T-helper 17 cell (primary cell): ENCODE measurements at places on chromosomes 2 and 18.

GRCh38 chr2:100810603-100811145 lies 9.3 kb upstream of the NPAS2 start:
- no peak for DNase-seq

- no peak for DNase-seq
These were observed 29.1 kb downstream of the GLS start for GRCh38 chr2:190909680-190910079.

- no peak for DNase-seq
These were observed 84.1 kb downstream of the TSN start for GRCh38 chr2:121839584-121839983.

DNA sequence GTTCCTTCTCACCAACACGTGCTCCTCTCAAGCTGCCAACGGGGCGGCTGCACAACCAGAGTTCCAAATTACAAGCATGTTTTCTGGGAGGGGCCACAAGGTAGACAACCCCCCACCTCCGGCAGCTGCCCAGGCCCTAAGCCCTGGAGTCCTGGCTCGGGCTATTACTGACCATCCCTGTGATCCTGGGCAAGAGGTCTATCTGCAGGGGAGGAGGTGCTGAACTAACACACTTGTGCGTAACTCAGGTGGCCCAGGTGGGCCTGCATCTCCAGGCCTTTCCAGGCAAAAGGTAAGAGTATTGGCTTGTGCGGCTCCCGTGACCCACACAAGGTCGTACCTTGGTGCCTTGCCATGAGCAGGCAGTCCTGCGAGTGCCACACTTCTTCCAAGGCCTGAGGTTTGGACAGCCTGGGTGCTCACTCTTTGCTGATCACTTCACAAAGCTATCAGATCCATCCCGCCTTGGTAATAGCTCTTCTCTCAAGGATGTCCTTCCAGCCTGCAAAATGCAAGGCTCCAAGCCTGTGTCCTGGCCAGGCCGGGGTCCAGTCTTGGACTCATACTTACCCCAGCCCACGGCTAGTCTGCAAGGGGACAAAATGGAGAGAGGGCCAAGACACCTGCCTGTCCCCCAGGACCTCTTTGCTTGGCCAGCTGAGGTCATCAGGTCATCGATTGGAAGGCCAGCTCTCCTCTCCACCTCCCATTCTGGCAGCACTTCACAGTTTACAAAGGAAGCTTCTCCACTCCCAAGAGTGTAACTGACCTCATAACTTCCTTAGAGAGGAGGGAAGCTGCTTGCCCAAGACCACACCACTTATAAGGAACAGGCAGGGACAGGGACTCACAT lies 33.9 kb downstream of the ADRA2B start:
- DNase-seq, result no peak

DNA sequence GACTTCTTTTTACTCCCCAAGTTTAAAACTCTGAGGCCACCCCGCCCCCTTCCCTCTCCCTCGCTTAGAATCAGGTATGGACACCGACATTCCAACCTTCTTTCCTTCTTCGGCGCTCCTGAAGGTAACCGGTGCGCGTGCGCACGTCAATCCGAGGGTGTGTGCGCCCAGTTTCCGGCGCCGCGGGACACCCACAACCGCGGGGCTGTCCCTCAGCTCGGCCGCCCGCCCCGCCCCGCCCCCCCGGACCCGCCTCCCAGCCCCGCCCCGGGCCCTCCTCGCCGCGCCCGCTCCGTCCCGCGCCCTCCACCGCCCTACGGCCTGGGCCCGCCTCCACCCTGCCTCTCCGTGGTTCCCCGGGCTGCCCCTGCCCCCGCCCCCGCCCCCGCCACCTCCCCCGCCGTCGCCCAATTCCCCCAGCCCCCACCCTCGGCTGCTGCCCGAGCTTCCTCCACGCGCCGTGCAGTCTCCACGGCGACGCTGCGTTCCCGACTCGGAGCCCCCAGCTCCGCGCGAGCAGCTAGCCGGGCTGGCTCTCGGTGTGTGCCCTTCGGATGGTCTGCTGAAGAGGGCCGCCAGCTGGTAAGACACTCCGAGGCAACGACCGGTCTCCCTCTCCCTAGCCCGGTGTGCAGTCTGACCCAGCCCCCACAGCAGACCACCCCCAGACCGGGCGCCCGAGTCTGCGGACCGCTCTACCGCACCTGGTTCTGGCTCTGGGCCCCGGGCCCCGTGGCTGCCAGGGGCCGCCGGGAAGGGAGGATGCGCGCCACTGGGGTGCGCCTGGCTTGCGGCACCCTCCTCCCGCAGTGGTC lies 635 bp downstream of the ERICH2 start:
- peak; percentile 63 for DNase-seq

DNA sequence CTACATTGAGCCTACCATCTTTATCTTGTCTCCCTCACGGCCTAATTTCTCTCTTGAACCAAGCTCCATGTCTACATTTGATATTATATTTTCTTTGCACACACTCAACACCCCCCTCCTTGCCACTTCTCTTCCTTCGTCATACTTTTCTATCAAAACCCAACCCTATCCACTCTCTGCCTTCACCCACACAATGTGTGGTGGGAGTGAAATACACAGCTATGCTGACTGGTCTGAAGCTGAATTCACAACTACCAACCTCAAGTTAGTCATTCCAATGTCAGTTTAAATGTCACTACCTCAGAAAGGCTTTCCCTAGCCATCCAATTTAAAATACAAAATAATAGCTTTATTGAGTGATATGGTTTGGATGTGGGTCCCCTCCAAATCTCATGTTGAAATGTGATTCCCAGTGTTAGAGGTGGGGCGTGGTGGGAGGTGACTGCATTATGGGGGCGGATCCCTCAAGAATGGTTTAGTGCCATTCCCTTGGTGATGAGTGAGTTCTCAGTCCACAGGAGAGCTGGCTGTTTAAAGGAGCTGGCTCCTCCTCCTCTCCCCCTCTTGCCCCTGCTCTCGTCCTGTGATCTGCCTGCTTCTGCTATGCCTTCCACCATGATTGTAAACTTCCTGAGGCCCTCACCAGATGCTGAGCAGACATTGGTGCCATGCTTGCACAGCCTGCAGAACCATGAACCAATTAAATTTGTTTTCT lies 112.1 kb downstream of the DTNB start:
- DNase-seq, result no peak

DNA sequence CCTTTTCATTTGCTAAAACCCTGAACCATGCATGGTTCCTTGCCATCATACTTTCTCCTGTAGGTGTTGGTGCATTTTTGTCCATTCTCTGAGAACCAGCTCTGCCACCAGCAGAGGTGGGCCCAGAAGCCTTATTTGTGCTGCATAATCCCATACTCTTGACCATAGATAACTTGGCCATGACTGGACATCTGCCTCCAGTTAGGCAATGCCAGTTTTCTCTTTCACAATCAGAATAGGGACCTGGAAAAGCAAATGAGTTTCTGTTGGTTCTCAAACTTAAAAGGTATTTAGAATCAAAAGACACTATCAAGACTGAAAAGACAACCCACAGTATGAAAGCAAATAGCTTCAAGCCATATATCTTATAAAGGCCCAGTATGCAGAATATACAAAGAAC lies 167.3 kb downstream of the MAIP1 start:
- no peak for DNase-seq

DNA sequence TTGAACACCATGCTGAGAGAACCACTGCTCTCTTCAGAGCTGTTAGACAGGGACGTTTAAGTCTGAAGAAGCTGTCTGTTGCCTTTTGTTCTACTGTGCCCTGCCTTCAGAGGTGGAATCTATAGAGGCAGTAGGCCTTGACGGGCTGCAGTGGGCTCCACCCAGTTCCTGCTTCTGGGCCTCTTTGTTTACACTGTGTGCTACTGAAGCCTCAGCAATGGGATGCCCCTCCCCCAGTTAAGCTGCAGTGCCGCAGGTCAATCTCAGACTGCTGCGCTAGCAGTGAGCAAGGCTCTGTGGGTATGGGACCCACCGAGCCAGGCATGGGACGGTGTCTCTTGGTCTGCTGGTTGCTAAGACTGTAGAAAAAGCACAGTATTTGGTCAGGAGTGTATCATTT lies 162.3 kb upstream of the NXPH2 start:
- no peak for DNase-seq

- no peak for DNase-seq
These were observed 151.8 kb upstream of the KCTD1 start for GRCh38 chr18:26700201-26700600.

GRCh38 chr2:174108579-174108978 lies 139.8 kb downstream of the OLA1 start:
- DNase-seq, result no peak

DNA sequence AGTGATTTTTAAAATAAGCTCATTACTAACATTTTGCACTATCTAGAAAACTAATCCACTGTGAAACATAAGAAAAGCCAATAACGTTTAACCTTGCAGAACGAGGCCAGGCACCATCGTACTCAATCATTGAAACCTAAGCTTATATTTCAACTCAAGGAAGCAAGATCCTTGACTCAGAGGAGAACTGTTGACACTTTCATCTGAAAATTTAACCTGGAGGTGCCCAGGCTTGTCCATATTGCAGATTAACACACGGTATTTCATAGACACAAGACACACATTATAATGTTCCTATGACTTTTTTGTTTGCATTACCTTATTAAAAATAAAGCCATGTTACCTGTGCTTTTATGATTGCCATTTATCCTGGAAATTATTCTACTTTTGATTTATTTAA lies 89.6 kb downstream of the ZNF385B start:
- no peak for DNase-seq

GRCh38 chr2:120641366-120641771 lies 94.3 kb upstream of the GLI2 start:
- DNase-seq, result no peak

DNA sequence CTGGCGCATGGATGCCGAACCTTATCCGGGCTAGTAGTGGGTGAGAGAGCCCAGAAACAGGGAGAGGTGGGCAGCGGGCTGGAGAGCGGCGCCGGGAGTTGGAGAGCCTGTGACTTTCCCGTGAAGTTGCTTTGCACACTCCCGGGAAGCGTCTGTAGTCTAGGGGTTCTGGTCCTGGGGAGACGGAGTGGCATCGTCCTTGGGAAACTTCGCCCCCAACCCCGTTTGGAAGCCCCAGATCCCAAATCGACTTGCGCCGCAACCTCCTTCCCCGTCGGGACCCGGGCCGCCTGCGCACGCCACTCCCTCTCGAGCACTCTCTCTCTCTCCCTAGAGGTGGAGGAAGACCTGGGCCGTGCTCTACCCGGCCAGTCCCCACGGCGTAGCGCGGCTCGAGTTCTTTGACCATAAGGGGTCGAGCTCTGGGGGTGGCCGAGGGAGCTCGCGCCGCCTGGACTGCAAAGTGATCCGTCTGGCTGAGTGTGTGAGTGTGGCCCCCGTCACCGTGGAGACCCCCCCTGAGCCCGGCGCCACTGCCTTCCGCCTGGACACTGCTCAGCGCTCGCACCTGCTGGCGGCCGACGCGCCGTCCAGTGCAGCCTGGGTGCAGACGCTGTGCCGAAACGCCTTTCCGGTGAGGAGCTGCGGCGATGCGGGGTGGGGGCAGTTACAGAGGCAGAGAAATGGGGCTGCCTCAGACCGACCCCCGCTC lies 456 bp downstream of the DOK1 start:
- no peak for DNase-seq

DNA sequence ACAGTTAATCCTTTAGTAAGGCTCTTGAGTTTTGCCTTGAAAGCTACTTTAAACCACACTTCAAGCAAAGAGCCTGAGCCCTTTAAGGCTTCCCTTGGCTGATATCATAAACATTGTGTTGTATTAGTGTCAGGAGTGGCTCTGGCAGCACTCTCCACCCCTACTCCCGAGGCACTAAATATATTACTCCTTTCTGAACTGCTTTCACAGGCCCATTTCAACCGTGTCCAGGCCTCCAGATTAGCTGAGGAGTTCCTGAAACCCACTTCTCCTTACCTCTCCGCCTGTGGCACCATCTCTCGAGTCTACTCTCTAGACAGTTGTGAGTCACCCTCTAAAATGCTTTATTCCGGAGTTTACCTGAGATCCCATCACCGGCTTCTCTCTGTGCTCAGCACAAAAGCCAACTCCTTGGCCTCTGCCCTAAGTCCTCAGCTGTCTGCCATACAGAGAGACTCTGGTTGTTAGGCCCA lies 14.4 kb upstream of the STON1 start:
- DNase-seq, result no peak

DNA sequence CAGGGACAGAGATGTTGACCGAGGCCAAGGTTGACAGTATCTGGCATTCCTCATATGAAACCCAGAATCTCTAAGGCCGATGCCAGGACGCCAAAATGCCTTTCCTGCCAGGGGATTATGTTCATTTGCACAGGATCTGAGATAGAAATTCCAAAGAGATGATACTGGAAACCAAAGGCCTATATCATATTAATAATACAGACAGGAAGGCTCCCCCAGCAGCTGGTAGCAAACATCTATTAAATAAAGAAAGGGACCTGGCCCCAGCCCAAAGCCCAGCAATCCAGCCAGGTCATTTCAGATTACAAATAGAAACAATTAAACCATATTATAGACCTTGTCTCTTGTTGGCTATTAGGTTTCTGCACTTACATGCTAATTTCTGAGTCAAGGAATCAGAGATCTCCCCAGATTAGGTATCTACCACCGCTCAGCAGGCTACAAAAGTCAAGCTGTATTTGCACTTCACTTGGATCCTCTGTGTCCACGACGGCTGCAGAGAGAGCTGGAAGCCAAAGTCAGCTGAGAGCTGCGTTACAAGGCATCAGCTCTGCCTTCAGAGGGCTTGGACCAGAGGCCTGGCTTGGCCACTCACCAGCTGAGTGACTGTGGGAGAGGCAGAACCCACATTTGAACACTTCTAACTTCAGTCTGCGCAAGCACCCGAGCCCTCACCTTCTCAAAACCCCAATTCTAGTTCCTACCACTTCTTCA lies 269.3 kb upstream of the SIX2 start:
- no peak for DNase-seq

GRCh38 chr2:162123806-162124758 lies 28.0 kb downstream of the GCG start:
- DNase-seq, result no peak

- DNase-seq, result no peak
These were observed 281.9 kb downstream of the SRBD1 start for GRCh38 chr2:45329045-45329677.

DNA sequence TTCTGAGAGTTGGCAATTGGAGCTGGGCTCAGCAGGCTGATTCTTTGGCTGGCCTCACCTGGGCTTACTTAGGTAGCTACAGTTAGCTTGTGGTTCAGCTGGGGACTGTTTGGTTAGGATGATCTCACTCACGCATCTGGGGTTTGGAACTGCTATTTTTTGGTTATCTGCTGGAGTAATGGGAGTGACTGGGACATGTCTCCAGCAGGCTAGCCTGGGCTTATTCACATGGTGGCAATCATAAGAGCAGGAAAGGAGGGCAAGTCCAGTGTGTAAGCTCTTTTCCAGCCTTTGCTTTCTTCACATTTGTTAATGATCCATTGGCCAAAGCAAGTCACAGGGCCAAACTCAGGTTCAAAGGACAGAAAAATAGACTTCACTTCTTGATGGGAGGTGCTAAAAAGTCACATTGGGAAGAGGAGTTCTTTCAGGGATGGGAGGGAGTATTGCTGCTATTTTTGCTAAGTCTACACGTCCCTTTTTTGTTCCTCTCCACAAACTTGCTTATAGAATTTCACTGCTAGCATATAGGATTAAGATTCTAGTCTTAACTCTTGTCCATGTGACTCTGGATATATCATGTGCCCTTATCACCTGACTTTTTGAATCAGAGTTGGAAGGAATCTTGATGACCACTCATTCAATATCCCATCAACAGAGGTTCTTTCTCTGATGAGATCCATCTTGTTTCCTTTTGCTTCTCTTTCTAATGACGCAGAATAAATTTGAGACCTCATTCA lies 174.0 kb downstream of the ZFP36L2 start:
- DNase-seq, result no peak

GRCh38 chr18:8966821-8967220 lies 135.7 kb upstream of the NDUFV2 start:
- no peak for DNase-seq

- no peak for DNase-seq
These were observed 654.9 kb upstream of the CNTNAP5 start for GRCh38 chr2:123370186-123370585.
